ENCODE measurements at places on chromosomes 6 and 20. TPM values are rescaled to one million over a fixed set of nuclear protein-coding genes. Genes with fewer than 3 reads are reported as not detected.

DNA sequence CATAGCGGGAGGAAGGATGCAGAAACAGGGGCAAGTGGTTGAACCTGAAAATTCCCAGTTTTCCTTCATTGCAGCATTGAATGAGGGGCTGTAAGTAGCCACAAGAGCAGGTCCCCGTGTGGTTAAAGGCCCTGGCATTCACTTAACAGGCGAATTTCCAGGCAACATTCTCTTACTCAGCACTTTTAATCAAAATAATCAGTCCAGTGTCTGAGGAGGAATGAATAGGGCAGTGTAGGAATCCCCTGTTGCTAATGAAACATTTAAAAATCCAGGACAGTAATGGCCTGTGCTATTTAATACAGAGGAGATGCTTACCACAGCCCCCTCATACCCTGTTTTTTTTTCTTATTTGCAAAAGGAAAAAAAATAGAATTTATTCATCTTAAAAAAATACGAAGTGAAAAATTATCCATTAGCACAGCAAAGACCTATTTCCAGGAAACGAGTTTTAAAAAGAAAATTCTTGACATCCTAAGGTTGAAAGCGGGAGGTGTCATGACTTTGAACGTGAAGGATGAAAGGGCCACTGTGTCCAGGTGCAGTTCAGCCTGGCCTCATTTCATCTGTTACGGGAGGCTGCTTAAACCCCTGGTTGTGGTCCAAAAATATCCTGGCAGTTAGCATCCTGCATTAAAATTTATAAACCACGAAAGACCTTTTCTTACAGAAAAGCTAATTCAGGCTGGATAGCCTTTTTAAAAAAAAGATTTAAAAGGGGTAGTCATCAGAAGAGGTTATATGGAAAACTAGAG lies 20.2 kb downstream of the MYLK4 start:
- H3K27ac ChIP-seq: no peak overlapping the region
- DNase-seq: no peak
- H3K27me3 ChIP-seq: no peaks in the 10 kb centered on the region
- H3K4me3 ChIP-seq: no peak overlapping the region

- H3K27ac ChIP-seq: peak overlapping the region; percentile 2
- H3K4me1 ChIP-seq: peaks cover 55% of the 10 kb centered on the region
- no peak for DNase-seq
Measured at GRCh38 chr20:49693435-49694171, 20.1 kb downstream of the B4GALT5 start.

- no peak for DNase-seq
- peaks cover 30% of the 10 kb centered on the region for H3K4me1 ChIP-seq
- H3K4me3 ChIP-seq: no peak overlapping the region
Measured at GRCh38 chr6:157761331-157761921, 61.6 kb upstream of the SNX9 start.

DNA sequence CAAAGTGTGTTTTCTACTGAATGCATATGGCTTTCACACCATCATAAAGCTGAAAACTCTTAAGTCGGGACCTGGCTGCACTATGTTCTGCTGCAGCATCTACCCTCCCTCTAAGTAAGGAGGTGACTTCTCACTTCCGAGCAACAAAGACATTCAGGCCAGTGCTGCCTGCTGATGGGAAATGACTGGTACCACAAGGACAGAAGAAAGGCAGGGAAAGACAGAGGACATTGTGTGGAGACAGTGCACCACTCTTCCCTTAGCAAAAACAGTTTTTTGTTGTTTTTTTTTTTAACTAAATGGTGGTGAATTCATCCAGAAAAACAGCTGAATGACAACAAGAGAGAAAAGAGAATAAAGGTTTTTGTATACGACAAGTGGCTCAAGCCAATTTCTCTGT lies 81.5 kb downstream of the MAP7 start:
- no peaks in the 10 kb centered on the region for H3K27me3 ChIP-seq
- no peaks in the 10 kb centered on the region for H3K36me3 ChIP-seq
- no peak overlapping the region for H3K27ac ChIP-seq
- no peak overlapping the region for H3K4me3 ChIP-seq

DNA sequence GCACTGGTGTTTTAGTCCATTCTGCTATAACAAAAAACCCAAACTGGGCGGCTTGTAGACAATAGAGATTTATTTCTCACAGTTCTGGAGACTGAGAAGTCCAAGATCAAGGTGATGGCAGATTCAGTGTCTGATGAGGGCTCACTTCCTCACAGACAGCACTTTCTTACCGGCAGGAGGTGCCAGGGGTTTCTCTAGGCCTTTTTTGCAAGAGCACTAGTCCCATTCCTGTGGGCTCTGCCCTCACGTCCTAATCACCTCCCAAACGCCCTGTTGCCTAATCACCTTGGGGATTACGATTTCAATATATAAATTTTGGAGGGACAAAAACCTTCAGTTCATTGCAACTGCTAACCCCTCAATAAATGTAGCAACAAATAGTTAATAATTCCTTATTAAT lies 140.0 kb upstream of the SGK1 start:
- no peak overlapping the region for H3K4me3 ChIP-seq
- no peak overlapping the region for H3K27ac ChIP-seq
- no peaks in the 10 kb centered on the region for H3K27me3 ChIP-seq
- no peak for DNase-seq
- H3K36me3 ChIP-seq: no peaks in the 10 kb centered on the region

DNA sequence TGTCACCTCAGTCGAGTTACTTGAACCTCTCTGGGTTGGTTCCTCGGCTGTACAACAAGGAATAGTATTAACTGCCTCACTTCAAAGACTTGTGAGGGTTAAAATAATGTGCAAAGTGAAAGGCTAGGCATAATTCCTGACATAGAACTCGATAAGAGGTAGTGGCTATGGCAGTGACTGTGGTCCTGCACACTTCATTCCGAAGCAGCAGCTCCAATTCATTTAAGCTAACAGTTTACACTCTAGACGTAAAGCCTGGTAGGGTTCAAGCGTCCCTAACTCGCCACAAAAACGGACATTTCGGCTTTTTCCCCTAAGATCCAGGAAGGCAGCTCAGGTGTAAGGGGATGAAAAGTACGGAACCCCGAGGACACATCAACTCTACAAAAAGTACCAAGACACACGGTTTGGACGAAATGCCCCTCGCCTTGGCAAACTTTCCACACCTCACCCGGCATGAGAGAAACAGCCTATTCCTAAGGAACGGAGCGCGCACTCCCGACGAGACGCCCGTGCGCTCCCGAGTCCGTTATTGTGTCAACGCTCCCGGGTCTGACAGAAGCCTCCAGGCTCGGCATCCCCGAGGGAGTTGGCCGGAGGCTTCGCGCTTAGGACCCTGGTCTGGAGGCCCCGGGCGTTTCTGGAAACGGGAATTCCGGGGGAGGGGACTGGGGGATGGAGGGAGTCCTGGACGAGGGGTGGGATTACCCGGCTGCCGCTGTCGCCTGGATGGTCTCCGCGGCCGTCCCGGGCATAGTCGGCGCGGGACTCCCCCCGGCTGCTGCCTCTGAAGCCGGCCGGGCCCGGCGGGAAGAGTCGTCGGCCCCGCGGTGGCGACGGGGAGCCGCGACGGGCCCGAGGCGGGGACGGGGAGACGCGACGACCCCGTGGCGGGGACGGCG lies 937 bp downstream of the ZNF318 start:
- H3K27me3 ChIP-seq: no peaks in the 10 kb centered on the region
- H3K4me3 ChIP-seq: peak overlapping the region; percentile 68
- H3K36me3 ChIP-seq: no peaks in the 10 kb centered on the region
- H3K27ac ChIP-seq: no peak overlapping the region
- H3K4me1 ChIP-seq: peaks cover 13% of the 10 kb centered on the region

DNA sequence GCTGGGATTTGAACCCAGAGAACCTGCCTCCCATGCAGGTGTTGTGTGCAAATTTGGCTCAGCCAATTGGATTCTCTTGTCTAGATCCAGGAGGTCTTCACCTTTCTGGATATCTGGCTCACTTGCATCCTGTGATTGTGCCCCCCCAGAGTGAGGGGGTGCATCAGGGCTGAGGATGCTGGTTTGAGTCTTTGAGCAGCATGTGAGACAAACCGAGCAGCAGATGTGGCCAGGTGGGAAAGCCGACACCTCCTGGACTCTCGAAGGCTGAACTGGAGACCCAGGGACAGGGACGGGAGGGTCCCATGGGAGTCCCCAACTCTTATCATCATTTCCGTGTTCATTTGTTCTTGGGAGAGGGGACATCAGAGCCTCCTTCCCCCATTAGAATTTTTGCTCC lies 30.6 kb upstream of the SULF2 start:
- H3K4me3 ChIP-seq: no peak overlapping the region
- DNase-seq: peak; percentile 21
- H3K36me3 ChIP-seq: no peaks in the 10 kb centered on the region
- H3K27ac ChIP-seq: no peak overlapping the region
- no peaks in the 10 kb centered on the region for H3K4me1 ChIP-seq
- peaks cover 1% of the 10 kb centered on the region for H3K27me3 ChIP-seq

GRCh38 chr20:22949331-22950109 lies 85.6 kb upstream of the SSTR4 start:
- no peaks in the 10 kb centered on the region for H3K4me1 ChIP-seq
- no peaks in the 10 kb centered on the region for H3K36me3 ChIP-seq
- H3K27me3 ChIP-seq: no peaks in the 10 kb centered on the region

- no peak for DNase-seq
- peaks cover 3% of the 10 kb centered on the region for H3K36me3 ChIP-seq
- H3K27ac ChIP-seq: peak overlapping the region; percentile 97
- peak overlapping the region; percentile 79 for H3K4me3 ChIP-seq
- peaks cover 41% of the 10 kb centered on the region for H3K4me1 ChIP-seq
- H3K27me3 ChIP-seq: no peaks in the 10 kb centered on the region
Measured at GRCh38 chr20:38034961-38035360, 1.4 kb downstream of the RPRD1B start.

GRCh38 chr6:95387845-95388244 lies 189.5 kb upstream of the MANEA start:
- H3K27me3 ChIP-seq: no peaks in the 10 kb centered on the region
- no peak overlapping the region for H3K4me3 ChIP-seq
- no peaks in the 10 kb centered on the region for H3K4me1 ChIP-seq
- no peak overlapping the region for H3K27ac ChIP-seq
- DNase-seq: no peak

DNA sequence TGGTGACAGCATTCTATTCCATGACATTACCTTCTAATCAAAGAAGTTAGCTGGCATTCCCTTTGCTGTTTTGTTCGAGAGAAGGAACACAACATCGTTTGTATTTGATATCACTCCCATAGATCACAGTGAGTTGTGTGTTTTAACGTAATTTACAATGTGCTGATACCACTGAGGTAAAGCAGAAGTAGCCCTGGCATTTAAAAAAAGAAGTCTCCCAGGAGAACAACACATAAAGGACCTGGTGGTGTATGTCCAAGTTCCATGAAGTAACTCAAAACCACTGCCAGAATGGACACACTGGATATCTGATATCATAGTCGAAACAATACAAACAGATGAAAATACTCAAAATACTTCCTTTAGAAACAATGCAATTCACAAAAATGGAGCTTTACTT lies 351.7 kb downstream of the RNGTT start:
- no peaks in the 10 kb centered on the region for H3K4me1 ChIP-seq
- H3K4me3 ChIP-seq: no peak overlapping the region
- no peak overlapping the region for H3K27ac ChIP-seq
- DNase-seq: no peak

GRCh38 chr6:13534536-13534935 lies 39.9 kb upstream of the SIRT5 start:
- H3K36me3 ChIP-seq: no peaks in the 10 kb centered on the region
- no peak overlapping the region for H3K27ac ChIP-seq
- H3K4me3 ChIP-seq: no peak overlapping the region
- H3K4me1 ChIP-seq: no peaks in the 10 kb centered on the region

DNA sequence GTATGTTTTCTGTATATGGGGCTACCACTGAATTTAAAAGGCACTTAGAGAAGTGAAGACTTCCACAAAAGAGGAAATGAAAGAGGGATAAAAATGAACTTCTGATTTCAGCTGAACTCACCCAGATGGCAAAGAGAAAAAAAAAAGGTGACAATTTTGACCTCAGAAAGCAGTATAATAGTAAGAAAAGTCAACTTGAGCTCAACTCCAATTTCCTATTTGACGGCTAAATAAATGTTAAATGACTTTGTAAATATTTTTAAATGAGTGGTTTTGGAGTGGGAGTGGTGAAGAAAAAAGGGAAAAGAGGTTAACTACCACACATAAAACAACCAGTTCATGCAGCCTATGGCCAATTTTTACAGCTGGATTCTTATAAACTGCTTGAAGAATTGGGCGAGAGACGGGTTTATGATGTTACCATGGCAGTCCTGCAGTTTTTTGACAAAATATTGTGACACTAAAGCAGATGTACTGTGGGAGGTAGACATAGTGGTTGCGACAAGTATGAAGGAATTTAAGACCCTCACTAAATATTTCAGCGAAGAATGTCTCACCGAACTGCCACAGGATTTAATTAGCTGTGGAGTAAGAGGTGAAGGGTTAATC lies 49.8 kb upstream of the ADTRP start:
- H3K27me3 ChIP-seq: no peaks in the 10 kb centered on the region
- no peak for DNase-seq
- no peak overlapping the region for H3K4me3 ChIP-seq
- no peaks in the 10 kb centered on the region for H3K4me1 ChIP-seq
- H3K27ac ChIP-seq: no peak overlapping the region

- H3K27me3 ChIP-seq: no peaks in the 10 kb centered on the region
- H3K4me1 ChIP-seq: peaks cover 27% of the 10 kb centered on the region
- no peak overlapping the region for H3K27ac ChIP-seq
- DNase-seq: no peak
Measured at GRCh38 chr20:63529861-63530787, 7.1 kb downstream of the PTK6 start.

Gene HLA-DQB1
- not detected for total RNA-seq

Gene KCNQ5
- 0.07 TPM for total RNA-seq

Gene KCNK17
- not detected for total RNA-seq

Gene CLVS2
- total RNA-seq: not detected

Gene NUDT3
- total RNA-seq: 22.9 TPM

Gene GPR6
- not detected for total RNA-seq

Gene CLDN20
- total RNA-seq: not detected

Gene FLRT3
- 107 TPM for total RNA-seq
